Ureter (tissue), 1 donor: ENCODE measurements at places on chromosomes 5 and 9. TPM values are rescaled to one million over a fixed set of nuclear protein-coding genes. Genes with fewer than 3 reads are reported as not detected.

The DNM1 gene
- 31.4 TPM for total RNA-seq

The CRB2 gene
- total RNA-seq, result 0.05 TPM

The PAM gene
- total RNA-seq, result 124 TPM

The LHX3 gene
- total RNA-seq, result not detected

The ADAMTS13 gene
- total RNA-seq, result 3.5 TPM

The HTR1A gene
- 1.8 TPM for total RNA-seq

DNA sequence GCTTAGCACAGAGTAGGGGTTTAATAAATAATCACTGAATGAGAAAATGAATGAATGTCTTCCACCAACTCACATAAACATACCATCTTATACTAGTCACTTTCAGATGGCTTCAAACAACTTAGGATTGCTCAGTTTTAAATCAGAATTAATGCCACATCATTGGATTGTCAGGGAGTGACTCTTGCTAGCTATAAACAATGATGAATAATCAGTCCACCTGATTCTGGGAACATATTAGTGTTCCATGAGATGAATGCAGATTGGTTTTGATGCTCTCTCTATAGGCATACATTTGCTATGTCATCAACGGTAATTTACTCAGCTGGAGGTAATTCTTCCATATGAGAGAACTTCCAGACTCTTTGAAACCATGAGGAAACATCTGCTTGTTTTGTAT lies 97.4 kb downstream of the CDH9 start:
- DNase-seq, result no peak

- no peak for DNase-seq
Measured at GRCh38 chr9:4277531-4277991, 22.3 kb downstream of the GLIS3 start.

GRCh38 chr5:146082798-146083197 lies 22.6 kb downstream of the PLAC8L1 start:
- DNase-seq, result no peak

DNA sequence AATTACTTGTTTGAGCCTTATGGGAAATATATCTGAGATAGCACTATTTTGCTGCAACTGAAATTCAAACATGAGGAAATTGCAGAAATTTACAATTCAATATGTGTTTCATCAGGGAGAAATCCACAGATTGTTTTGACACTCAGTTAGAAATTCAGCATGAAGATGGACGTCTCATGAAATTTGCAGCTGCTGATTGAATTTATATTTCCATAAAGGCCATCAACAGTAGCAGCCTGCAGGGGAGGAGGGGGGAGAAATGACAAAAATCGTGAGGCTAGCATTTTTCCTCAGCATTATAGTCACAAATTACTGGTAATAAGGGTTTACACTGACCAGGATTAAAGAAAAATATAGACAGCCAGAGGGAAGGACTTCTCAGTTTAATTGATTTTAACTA lies 81.0 kb downstream of the NDUFAF2 start:
- DNase-seq, result no peak

- DNase-seq, result no peak
Measured at GRCh38 chr5:104498281-104498680, 935.7 kb upstream of the NUDT12 start.
